ENCODE measurements at places on chromosomes 4 and X. TPM values are rescaled to one million over a fixed set of nuclear protein-coding genes. Genes with fewer than 3 reads are reported as not detected.

DNA sequence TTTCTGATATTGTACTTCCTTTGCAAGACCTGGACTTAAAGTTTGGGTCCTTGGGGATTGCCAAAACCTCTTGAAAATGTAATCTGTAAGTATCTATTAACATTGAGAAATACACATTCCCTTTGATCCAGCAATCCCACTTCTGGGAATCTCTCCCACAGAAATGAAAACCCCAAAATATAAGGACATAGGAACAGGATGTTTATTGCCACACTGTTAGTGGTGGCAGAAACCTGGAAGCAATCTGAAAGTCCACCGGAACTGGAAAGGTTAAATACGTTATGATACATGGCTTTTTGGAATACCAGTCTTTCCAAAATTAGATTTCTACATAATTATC, 71.2 kb upstream of the STX18 start:
- no peak overlapping the region for H3K27ac ChIP-seq
- no peaks in the 10 kb centered on the region for H3K4me1 ChIP-seq
- H3K4me3 ChIP-seq: no peak overlapping the region
- DNase-seq: no peak

DNA sequence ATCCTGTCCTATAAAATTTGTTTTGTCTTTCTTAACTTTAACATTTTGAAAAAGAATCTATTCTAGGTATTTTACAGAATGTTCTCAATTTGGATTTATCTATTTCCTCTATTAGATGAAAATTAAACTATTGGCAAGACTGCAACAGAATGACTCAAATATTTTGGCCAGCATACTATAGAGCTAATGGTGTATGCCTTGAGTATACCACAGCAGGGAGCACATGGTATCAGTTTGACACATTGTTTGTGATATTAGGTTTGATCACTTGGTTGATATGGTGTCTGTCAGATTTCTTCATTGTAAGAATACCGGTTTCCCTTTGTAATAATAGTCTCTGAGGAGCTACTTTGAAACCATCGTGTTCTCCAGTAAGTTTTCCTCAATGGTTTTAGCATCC, 87.8 kb upstream of the NPNT start:
- no peaks in the 10 kb centered on the region for H3K36me3 ChIP-seq
- DNase-seq: no peak
- H3K27me3 ChIP-seq: no peaks in the 10 kb centered on the region
- no peak overlapping the region for H3K4me3 ChIP-seq

GRCh38 chr4:57136281-57136680, 26.1 kb upstream of the IGFBP7 start:
- H3K4me3 ChIP-seq: no peak overlapping the region
- H3K27me3 ChIP-seq: peaks cover 8% of the 10 kb centered on the region
- H3K36me3 ChIP-seq: no peaks in the 10 kb centered on the region
- no peaks in the 10 kb centered on the region for H3K4me1 ChIP-seq
- no peak for DNase-seq

- no peak overlapping the region for H3K4me3 ChIP-seq
- no peaks in the 10 kb centered on the region for H3K36me3 ChIP-seq
- H3K27me3 ChIP-seq: no peaks in the 10 kb centered on the region
Measured at GRCh38 chr4:101818362-101818761, 27.8 kb downstream of the BANK1 start.

DNA sequence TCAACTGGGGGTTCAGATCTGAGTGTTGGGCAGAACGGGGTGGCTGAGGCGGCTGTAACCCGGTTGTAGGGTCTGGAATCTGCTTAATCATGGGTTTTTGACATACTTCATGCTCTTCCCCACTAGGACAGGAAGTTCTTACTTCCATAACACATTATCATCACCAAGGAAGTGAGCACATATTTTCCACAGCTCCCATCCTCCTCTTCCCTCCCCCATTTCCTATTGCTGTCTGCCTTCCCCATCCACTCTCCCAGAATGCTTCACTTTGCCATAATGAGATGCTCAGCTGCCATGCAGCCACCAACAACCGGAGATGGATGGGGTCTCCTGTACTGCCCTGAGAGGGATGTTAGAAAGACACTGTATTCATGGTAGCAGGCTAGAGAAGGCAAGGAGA, 6.4 kb upstream of the DCUN1D4 start:
- no peak overlapping the region for H3K27ac ChIP-seq
- H3K4me3 ChIP-seq: no peak overlapping the region
- no peaks in the 10 kb centered on the region for H3K4me1 ChIP-seq
- no peak for DNase-seq
- H3K36me3 ChIP-seq: no peaks in the 10 kb centered on the region

GRCh38 chrX:43836435-43837184, 45.6 kb downstream of the MAOB start:
- no peaks in the 10 kb centered on the region for H3K4me1 ChIP-seq
- H3K4me3 ChIP-seq: no peak overlapping the region
- no peak for DNase-seq
- H3K27ac ChIP-seq: no peak overlapping the region
- H3K27me3 ChIP-seq: no peaks in the 10 kb centered on the region
- no peaks in the 10 kb centered on the region for H3K36me3 ChIP-seq

DNA sequence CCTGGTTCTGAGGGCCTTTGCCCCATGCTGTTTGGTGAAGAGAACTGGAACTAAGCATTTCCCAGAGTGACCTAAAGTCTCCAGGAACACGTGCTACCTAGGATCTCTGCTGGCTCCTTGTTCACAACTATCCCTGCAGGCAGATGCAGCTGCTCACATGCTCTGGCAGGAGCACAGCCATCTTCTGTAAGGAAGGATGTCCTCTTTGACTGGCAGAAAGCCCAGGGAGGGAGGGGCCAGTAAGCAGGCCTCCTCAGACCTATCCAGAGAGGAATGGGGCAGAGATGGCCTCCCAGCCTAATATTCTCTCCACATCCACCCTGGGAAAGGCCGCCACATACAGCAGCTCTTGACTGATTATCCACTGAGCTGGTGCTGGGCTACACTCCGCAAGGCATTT, 142.8 kb upstream of the EOLA2 start:
- no peaks in the 10 kb centered on the region for H3K36me3 ChIP-seq
- DNase-seq: no peak
- no peak overlapping the region for H3K4me3 ChIP-seq
- no peaks in the 10 kb centered on the region for H3K27me3 ChIP-seq
- H3K4me1 ChIP-seq: no peaks in the 10 kb centered on the region

DNA sequence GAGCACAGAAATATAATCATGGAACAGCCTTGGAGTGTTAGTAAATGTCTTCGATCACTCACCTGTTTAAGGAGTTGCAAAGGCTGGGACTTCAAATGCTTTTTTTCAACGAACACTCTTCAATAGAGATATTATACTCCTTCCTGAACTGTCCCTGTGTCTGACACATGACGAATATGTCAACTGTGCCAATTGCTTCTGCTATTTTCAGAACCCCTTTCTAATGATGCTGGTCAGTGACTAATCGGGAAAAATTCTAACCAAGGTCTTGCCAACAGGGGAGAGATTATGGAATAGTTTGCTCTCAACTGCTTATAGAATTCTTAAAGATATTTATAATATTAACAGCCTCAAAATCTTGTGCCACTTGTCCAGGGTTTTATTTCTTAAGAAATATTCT, 8.5 kb upstream of the KLHL34 start:
- H3K36me3 ChIP-seq: no peaks in the 10 kb centered on the region
- no peaks in the 10 kb centered on the region for H3K4me1 ChIP-seq
- no peak overlapping the region for H3K4me3 ChIP-seq
- DNase-seq: no peak
- no peak overlapping the region for H3K27ac ChIP-seq
- no peaks in the 10 kb centered on the region for H3K27me3 ChIP-seq

DNA sequence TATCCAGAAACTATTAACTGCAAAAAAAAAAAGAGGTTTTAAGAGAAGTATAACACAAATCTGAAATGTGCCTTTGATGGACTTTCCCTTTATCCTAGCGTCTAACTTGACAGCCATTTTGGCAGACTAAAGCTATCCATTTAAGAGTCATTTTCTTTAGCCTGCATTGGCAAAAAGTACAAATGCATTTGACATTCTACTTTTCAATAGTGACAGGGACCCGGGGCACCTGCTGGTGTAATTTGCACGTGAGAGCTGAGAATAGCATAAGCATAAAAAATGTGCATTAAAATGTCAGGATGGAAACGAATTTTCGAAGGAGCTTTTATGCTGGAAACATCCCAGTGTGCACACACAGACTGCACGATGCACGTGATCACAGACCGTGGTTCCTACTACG, 91.9 kb downstream of the DHRSX start:
- no peak overlapping the region for H3K27ac ChIP-seq
- H3K27me3 ChIP-seq: no peaks in the 10 kb centered on the region
- DNase-seq: no peak
- no peaks in the 10 kb centered on the region for H3K4me1 ChIP-seq

DNA sequence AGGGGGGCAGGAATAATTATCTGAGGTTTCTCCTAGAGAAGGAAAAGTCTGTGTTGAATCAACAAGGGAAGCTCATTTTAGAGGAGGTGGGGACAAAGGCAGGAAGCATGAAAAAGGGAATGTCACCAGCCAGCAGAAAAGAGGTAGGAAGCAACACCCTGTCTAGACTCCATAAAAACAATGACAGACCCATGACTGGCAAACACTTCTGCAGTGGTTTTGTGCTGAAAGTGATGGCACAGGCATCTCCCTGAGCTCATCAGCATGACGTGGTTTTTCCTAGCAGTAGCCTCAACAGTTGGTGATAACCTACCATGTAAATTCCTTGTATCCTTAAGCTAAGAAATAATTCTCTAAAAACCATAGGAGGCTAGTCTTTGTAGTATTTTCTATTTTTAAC, 110.7 kb upstream of the GALNT7 start:
- H3K27ac ChIP-seq: no peak overlapping the region
- H3K36me3 ChIP-seq: no peaks in the 10 kb centered on the region
- no peaks in the 10 kb centered on the region for H3K27me3 ChIP-seq
- H3K4me3 ChIP-seq: no peak overlapping the region

- H3K4me3 ChIP-seq: no peak overlapping the region
- H3K4me1 ChIP-seq: no peaks in the 10 kb centered on the region
- H3K27ac ChIP-seq: no peak overlapping the region
- no peaks in the 10 kb centered on the region for H3K36me3 ChIP-seq
Measured at GRCh38 chr4:120156120-120156718, 89.6 kb upstream of the MAD2L1 start.

DNA sequence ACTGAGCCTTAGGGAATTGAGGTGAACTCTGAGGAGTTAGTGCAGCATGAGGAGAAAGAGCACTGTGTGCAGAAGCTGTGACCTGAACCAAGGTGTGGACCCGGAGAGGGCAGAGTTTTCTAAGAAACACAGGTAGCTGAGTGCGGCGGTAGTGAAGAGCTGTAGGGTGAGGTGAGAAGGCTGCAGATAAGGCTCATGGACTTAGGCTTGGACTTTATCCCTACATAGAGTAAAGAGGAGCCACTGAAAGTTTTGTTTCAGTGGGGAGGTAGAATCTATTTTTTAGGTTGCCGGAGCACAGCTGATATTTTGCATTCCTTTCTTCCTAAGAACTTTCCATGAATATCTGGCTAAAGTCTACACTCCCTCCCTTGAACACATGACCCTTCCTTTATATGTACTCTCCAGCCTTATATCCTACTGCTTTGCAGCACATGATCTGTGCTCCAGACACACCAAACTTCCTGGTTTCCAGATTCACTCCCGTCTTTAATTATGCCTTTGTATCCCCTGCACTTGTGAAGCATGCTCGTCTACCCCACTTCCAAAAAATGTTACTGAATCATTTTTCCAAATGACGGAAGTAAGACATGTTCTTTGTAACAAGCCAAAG, 10.6 kb upstream of the PGRMC2 start:
- no peaks in the 10 kb centered on the region for H3K27me3 ChIP-seq
- no peak overlapping the region for H3K4me3 ChIP-seq
- no peaks in the 10 kb centered on the region for H3K36me3 ChIP-seq
- H3K4me1 ChIP-seq: no peaks in the 10 kb centered on the region
- no peak for DNase-seq

DNA sequence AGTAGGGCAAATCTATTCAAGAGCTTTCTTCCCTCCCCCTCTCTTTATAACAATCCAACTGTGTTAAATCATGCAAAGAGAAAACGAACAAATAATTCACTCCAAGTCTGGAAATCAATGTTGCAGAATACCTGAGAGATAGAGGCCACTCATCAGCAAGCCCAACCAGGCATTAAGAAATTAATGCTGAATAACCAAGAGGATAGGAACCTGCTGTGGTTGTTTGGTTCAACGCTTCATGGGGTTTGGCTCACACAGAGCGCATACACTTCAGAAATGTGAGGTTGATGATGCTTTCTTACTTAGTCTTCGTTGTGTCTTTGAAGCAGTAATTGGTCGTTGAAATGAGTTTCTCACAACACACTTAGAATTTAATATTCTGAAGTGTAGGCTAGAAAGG, 1540.0 kb upstream of the PABPC4L start:
- no peak for DNase-seq
- H3K4me3 ChIP-seq: no peak overlapping the region
- no peaks in the 10 kb centered on the region for H3K4me1 ChIP-seq
- no peaks in the 10 kb centered on the region for H3K36me3 ChIP-seq

GRCh38 chr4:108709234-108709633, 53.6 kb downstream of the ETNPPL start:
- no peaks in the 10 kb centered on the region for H3K4me1 ChIP-seq
- H3K36me3 ChIP-seq: no peaks in the 10 kb centered on the region
- H3K27ac ChIP-seq: no peak overlapping the region
- no peak overlapping the region for H3K4me3 ChIP-seq

DNA sequence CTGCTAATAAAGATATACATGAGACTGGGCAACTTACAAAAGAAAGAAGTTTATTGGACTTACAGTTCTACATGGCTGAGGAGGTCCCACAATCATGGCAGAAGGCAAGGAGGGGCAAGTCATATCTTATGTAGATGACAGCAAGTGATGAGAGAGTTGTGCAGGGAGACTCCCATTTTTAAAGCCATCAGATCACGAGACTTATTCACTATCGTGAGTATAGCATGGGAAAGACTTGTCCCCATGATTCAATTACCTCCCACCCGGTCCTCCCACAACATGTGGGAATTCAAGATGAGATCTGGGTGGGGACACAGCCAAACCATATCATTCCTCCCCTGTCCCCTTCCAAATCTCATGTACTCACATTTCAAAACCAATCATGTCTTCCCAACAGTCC, 50.9 kb upstream of the GRID2 start:
- no peaks in the 10 kb centered on the region for H3K4me1 ChIP-seq
- H3K36me3 ChIP-seq: no peaks in the 10 kb centered on the region
- no peak overlapping the region for H3K27ac ChIP-seq
- no peaks in the 10 kb centered on the region for H3K27me3 ChIP-seq

GRCh38 chrX:143095816-143096215, 70.1 kb downstream of the SPANXN4 start:
- H3K27ac ChIP-seq: no peak overlapping the region
- DNase-seq: no peak
- H3K36me3 ChIP-seq: no peaks in the 10 kb centered on the region
- no peak overlapping the region for H3K4me3 ChIP-seq
- H3K4me1 ChIP-seq: no peaks in the 10 kb centered on the region

GRCh38 chr4:119211867-119212233, 663 bp upstream of the USP53 start:
- peak overlapping the region; percentile 74 for H3K27ac ChIP-seq
- peak overlapping the region; percentile 81 for H3K4me3 ChIP-seq
- no peak for DNase-seq
- H3K4me1 ChIP-seq: peaks cover 9% of the 10 kb centered on the region

Gene NUP62CL
- 0.74 TPM for total RNA-seq

Gene SORBS2
- not detected for total RNA-seq

Gene ODAPH
- 0.36 TPM for total RNA-seq

Gene MCUB
- 108 TPM for total RNA-seq

Gene SNCA
- total RNA-seq: not detected

Gene STOX2
- not detected for total RNA-seq

Gene DBET
- total RNA-seq: not detected

Gene PRKX
- total RNA-seq: 35.4 TPM

Gene MAGED1
- 20.3 TPM for total RNA-seq

Gene RGN
- not detected for total RNA-seq

Gene PRKG2
- total RNA-seq: 0.39 TPM

Gene GPR82
- total RNA-seq: not detected
